WTC11 (cell line): ENCODE measurements at places on chromosomes 5 and 9.

- H3K27ac ChIP-seq: no peak overlapping the region
- H3K4me1 ChIP-seq: peaks cover 18% of the 10 kb centered on the region
- no peak for DNase-seq
- no peaks in the 10 kb centered on the region for H3K27me3 ChIP-seq
- H3K4me3 ChIP-seq: no peak overlapping the region
- no peaks in the 10 kb centered on the region for H3K36me3 ChIP-seq
These were observed 488.1 kb upstream of the EDIL3 start for GRCh38 chr5:84872768-84873167.

DNA sequence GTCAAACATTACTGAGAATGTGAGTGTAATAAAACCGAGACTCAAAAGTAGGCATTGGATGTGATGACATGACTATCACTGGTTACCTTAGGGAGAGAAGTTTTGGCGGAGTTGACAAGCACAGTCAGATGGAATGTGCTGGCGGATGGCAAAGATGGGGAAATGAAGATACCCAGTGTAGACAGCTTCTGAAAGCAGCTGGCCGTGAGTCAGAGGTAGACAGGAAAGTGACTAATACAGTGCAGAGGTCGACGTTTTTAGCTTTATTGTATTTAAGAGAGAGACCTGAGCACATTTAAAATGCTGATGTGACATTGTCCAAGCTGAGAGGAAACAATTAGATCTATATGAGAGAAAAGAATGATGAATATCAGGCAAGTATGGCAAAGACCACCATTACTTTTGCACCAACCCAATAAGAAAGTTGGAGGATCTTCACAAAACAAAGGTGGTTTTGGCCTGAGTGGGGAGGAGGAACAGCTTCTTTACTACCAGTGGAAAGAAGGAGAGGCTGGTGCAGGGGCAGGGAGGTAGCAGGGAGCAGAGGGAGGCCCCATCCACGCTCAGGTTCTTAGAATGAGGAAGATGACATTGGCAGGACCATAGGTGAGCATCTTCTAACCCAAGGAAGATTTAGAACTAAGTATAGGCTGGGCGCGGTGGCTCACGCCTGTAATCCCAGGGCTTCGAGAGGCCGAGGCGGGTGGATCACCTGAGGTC lies 36.7 kb upstream of the KCNIP1 start:
- H3K4me3 ChIP-seq: no peak overlapping the region
- no peaks in the 10 kb centered on the region for H3K36me3 ChIP-seq
- no peak overlapping the region for H3K27ac ChIP-seq
- peaks cover 4% of the 10 kb centered on the region for H3K4me1 ChIP-seq
- no peaks in the 10 kb centered on the region; the same call in 1 of the 2 replicates for H3K27me3 ChIP-seq

DNA sequence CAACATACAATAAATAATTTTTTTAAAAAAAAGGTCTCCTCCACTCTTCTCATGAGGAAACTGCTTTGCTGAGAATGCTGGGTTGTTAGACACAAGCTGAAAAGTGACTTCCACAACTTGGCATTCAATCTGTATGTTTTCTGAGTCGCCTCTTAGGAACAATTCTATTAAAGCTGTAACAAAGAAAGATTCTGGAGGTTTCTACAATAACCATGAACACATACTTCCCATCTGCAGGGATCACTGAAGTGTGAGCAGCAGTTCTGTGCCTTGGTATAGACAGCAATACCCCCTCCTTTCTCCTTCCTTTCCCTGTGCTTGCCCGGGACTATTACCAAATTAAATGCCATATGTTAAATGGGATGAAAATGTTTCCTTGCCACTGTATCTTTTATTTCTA lies 1.5 kb downstream of the DIRAS2 start:
- no peak overlapping the region for H3K27ac ChIP-seq
- peaks cover 29% of the 10 kb centered on the region for H3K27me3 ChIP-seq
- H3K4me3 ChIP-seq: no peak overlapping the region

- H3K4me1 ChIP-seq: peaks cover 6% of the 10 kb centered on the region
- peaks cover 9% of the 10 kb centered on the region for H3K36me3 ChIP-seq
- H3K27ac ChIP-seq: no peak overlapping the region
- peak; percentile 51 for DNase-seq
- H3K4me3 ChIP-seq: no peak overlapping the region
These were observed 222.6 kb downstream of the ROR2 start for GRCh38 chr9:91727316-91727861.

GRCh38 chr5:34008802-34009201 lies 952 bp upstream of the AMACR start:
- H3K27ac ChIP-seq: peak overlapping the region; percentile 97
- peaks cover 11% of the 10 kb centered on the region for H3K36me3 ChIP-seq
- no peak for DNase-seq
- no peaks in the 10 kb centered on the region for H3K27me3 ChIP-seq

DNA sequence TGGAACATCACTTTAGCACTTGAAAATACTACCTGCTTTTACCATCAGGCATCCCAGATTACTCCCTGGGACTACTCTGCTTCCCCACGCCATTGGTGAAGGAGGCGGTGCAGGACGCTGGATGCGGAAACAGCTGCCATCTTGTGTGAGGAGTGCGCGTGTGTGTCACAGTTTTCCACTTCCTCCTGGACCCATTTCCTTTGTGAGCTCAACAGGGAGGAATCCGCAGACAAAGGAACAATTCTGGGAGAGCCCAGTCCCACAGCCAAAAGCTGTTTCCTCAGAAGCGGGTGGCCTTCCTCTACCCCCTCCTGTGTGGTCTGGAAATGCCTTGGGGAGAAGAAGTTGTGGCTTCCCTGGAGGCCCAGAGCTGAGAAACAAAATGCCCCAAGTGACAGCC lies 16.8 kb downstream of the AFAP1L1 start:
- peaks cover 24% of the 10 kb centered on the region for H3K4me1 ChIP-seq
- no peak for DNase-seq
- no peaks in the 10 kb centered on the region for H3K36me3 ChIP-seq
- no peak overlapping the region for H3K4me3 ChIP-seq
- H3K27me3 ChIP-seq: no peaks in the 10 kb centered on the region

DNA sequence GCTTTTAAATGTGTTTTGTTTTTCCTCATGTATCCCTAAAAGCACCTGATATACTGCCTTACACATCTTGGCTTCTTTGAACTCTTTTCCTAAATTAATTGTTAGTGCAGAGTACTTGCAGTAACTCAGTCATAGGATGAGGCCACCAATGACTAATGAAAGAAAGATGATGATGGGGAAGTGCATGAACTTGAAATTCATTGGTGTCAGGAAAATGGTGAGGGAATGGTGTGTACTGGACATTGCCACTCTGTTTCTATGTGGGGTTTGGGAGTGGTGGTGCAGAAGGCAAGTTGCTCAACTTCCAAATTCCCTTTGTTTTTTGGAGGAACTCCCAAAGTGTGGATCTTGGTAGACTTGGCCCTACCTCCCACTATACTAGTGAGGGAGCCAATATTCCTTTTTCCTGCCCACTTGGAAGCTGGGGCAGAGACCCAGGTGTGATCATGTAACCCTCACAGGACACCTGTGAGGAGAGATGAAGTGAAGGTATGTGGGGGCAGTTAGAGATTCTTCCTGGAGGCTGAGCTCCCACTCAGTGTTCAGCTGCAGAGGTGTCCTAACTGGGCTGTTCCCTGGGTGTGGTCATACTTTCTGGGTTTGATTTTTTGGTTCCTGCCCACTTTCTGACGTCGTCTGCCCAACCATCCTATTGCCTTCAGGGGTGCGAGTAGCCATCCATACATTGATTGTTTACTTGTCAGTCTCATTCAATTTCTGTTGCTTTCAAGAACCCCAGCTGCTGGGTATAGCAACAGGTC lies 298.5 kb downstream of the MAST4 start:
- peaks cover 33% of the 10 kb centered on the region for H3K4me1 ChIP-seq
- H3K27me3 ChIP-seq: peaks cover 23% of the 10 kb centered on the region
- H3K4me3 ChIP-seq: no peak overlapping the region
- H3K27ac ChIP-seq: no peak overlapping the region
- no peak for DNase-seq

DNA sequence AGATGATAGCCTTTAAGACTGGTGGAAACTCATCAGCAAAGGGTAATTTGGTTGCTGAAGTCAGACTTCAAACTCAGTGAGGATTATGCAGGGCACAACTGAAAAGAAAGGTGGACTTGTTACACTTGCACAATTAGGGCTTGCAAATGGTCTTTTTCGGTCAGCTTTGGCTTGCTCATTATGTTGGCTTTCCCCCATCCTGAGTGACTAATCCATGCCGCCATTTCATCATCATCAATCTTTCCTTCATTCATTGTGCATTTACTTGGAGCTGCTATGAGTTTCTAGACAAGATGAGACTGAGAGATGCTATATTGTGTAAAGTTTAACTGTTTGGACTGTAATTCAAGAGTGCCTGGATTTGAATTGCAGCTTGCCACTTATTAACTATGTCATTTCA lies 134.8 kb upstream of the PPP1R2B start:
- H3K36me3 ChIP-seq: no peaks in the 10 kb centered on the region
- H3K4me3 ChIP-seq: no peak overlapping the region
- H3K4me1 ChIP-seq: peaks cover 44% of the 10 kb centered on the region
- H3K27ac ChIP-seq: no peak overlapping the region
- no peak for DNase-seq

- H3K4me3 ChIP-seq: no peak overlapping the region
- no peak for DNase-seq
- no peaks in the 10 kb centered on the region for H3K36me3 ChIP-seq
- H3K27ac ChIP-seq: no peak overlapping the region
- H3K4me1 ChIP-seq: no peaks in the 10 kb centered on the region
These were observed 10.5 kb upstream of the SHOC1 start for GRCh38 chr9:111805262-111805661.

DNA sequence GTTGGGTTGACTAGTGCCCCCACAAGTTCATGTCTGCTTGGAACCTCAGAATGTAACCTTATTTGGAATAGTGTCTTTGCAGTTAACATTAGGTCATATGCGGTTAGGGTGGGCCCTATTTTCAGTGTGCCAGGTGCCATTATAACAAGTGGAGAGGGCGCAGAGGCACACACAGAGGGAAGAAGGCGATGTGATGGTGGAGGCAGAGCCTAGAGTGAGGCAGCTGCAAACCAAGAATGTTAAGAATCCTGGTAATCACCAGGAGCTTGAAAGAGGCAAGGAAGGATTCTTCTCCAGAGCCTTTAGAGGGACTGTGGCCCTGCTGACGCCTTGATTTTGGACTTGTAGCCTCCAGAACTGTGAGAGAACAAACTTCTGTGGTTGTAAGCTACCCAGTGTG lies 10.9 kb downstream of the GPR107 start:
- H3K4me1 ChIP-seq: no peaks in the 10 kb centered on the region
- no peaks in the 10 kb centered on the region for H3K27me3 ChIP-seq
- no peak overlapping the region for H3K4me3 ChIP-seq
- DNase-seq: no peak

DNA sequence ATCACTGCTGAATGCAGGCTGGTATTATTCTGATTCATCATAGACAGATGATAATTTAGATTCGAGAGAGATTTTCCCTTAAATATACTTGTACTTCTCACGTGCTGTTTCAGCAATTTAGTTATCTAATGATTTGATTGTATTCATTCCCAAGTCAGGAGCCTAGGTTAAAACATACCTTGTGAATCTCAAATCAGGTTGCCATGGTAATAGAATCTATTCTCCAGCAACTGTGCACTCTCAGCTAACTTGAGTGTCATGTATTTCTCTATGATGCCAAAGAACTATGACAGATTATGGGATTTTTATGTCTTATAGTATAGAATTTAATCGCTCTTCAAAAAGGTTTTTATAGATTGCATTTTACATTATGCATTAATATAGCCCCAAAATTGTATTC lies 315.3 kb downstream of the GABRG2 start:
- no peaks in the 10 kb centered on the region for H3K36me3 ChIP-seq
- no peak overlapping the region for H3K4me3 ChIP-seq
- no peaks in the 10 kb centered on the region for H3K4me1 ChIP-seq
- DNase-seq: no peak
- H3K27ac ChIP-seq: no peak overlapping the region

DNA sequence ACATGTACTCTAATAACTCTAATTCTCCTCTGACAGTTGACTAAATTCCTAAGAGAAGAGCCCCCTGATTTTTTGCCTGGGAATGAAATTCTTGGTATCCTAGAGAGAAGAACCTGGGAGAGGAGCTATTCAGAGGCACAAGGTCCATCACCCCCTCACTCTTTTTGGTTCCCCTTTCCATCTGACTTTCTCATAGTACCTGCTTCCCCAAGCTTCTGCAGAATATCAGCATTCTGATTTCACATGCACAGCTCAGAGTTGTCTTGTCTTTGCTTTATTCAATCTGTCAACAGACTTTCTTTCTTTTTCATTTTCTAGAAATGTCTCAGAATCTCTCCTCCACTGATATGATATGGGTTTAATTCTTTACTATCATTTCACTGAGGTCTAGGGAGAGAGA lies 141.5 kb upstream of the FBXL17 start:
- H3K4me3 ChIP-seq: no peak overlapping the region
- H3K27ac ChIP-seq: no peak overlapping the region
- DNase-seq: no peak
- H3K4me1 ChIP-seq: peaks cover 15% of the 10 kb centered on the region
- H3K36me3 ChIP-seq: peaks cover 32% of the 10 kb centered on the region

DNA sequence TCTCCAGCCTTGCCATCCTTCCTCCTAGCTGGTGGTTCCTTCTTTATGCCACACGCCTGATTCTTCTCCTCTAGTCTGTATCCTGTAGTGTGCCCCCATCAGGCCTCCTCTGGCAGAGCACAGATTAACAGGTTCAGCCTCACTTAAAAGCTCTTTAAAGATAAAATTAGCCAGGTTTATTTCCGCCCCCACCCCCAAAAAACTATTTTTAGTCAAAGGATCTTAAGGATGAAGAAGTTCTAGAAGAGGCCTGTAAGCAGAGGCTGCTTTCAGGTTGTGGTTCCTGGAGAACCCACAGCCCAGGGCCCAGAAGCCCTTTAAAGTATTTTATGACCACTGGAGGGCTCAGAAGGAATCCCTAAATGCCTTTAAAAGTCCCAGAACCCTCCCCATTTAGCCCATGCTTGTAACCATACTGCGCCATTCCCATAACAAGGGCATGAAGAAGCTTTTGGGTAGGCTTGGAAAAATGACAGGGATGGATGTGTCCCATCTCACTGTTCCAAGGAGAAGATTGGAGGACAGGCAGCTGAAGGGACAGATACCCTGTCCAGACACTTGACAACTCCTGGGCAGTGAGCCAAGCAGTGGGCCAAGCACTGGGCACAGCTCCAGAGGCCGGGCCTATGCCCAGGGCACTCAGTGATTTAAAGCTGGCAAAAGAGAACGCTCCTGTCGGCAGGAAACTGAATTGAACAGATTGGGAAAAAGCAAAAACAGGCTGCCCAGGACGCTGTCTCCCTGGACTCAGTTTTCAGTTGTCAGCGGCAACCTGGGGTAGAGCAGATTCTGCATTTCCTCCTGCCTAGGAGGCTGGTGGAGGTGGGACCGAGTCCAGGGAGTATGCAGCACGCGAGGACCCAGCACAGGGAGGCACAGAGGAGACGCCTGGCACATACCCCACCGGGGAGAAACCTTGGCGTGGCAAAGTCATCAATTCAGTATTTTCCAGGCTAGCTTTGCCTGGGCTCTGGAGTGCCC lies 106.3 kb upstream of the SSBP2 start:
- peaks cover 52% of the 10 kb centered on the region for H3K4me1 ChIP-seq
- peak overlapping the region; percentile 17; the same call in 1 of the 2 replicates for H3K27ac ChIP-seq
- H3K4me3 ChIP-seq: no peak overlapping the region
- no peaks in the 10 kb centered on the region; the same call in 1 of the 2 replicates for H3K27me3 ChIP-seq
- H3K36me3 ChIP-seq: no peaks in the 10 kb centered on the region
- DNase-seq: peak; percentile 42
